ENCODE measurements at places on chromosomes 3 and 15.
A peak's percentile ranks its signal among the peaks of the same experiment; 100 is the strongest.

- no peak for DNase-seq
These were observed 120.3 kb upstream of the SLC6A11 start for GRCh38 chr3:10695595-10696285.

DNA sequence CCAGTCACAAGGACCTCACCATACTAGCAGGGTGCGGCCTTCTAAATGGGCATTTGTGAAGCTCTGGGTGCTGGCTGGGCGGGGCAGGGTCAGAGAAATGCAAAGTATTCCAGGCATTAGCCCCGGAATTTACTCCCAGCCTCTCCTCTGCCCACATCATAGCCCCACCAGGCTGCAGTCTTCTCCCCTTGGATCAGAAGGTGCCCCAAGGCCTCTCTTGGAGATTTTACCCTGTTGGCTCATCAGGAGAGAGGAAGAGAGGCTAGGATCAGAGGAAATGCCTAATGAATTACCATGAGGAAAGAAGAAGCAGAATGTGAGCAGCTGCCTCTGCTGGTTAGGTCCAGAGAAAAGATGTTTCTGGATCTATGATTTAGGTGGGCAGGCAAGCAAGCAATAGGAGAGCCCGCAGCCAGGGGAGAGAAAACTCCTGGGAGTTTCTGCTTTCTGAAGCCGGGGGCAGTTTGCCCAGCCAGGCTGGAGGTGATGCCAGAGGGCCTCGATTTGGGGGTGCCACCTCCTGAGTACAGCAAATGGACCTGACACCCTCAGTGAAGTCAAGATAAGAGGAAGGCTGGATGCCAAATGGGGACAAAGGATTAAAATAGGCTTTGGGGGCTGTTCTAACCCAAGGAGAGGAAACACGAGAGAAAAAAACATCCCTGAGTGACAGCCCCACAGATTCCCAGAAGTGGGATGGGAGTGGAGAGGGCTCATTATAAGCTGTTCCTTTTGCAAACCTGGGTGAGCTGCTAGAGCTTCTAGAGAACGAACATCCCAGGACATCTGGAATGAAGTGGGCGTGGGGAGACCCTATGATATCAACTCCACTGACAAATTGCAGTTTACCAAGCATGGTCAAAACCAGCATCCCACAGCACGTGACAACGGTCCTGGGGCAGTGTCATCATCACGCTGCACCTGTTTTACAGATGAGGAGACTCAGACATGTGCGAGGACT lies 65.4 kb downstream of the BDH1 start:
- DNase-seq, result no peak

- DNase-seq, result no peak
These were observed 60.3 kb upstream of the TRA2B start for GRCh38 chr3:185998136-185998535.

DNA sequence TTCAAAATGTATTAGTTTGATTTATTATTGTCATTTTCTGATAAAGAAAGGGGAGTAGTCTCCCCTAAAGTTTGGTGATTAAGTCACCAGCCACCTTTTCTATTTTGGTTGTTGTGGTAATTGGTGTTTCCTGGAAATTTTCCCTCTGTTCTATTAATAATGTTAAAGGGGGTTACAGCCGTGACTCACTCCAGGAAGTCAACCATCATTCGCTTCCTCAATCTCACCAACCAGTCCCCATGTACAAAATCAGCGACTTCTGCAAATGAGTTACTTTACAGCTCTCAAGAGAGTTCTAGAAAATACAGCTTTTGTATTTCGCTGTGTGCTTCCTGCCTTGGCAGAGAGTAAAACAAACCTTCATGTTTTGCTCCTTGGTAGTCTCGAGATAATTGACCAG lies 285.1 kb downstream of the LPP start:
- DNase-seq, result no peak

GRCh38 chr3:196184881-196185280 lies 26.3 kb downstream of the ZDHHC19 start:
- no peak for DNase-seq

DNA sequence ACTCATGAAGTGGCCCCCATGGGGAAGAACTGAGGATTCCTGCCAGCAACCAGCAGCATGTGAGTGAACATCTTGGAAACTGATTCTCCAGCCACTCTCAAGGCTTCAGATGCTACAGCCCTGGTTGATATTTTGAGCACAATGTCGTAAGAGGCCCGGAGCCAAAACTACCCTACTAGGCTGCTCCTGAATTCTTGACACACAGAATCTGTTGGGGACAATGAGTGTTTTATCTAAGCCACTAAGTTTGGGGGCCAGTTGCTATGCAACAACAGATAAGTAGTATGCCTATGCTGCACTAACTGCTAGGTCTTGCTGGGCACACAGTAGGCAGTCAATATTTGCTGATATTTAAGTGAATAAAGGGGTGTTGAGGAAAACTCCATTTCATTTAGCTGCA lies 89.9 kb upstream of the CHL1 start:
- DNase-seq, result no peak

- DNase-seq, result peak; percentile 74
These were observed 192.9 kb downstream of the ZBBX start for GRCh38 chr3:167187221-167187620.

DNA sequence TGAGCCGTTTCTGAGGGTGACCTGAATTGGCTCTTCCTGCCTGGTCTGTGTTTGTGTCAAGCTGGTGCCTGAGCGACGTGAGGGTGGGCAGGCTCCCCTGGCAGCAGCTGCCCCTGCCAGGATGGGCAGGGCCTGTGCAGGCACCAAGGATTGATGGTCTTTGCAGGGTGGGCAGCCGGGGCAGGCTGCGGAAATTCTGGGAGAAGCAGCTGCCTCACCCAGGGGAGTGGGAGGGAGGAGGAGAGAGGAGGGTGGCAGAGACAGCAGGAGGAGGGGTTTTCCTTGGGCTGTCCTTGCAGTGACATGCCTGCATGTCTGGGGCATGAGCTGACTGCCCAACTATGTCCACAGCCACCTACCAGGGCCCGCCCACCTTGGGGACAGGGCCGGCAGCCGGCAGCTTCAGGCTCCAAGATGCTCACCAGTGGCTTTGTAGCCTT lies 27.9 kb upstream of the SLC6A6 start:
- no peak for DNase-seq

DNA sequence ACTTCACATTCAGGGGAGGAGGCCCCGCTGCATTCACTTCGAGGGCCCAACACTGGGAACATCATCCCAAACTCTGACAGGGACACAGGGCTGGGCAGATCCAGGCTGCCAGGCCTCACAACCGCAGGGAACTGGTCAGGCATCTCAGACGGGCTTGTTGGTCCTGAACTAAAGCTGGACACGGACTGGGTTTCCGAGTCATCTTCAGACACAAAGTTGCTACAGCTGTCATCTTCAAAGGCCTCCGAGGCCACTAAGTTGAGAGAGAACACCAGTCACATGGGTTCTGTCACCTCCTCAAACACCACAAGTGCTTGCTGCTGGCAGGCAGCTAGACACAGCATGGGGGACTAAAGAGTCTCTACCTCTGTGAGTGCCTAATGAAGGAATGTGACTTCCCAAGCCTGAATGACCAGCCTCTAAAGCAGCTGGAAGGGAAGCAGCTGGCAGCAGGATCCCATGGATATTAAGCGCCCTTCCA lies 50.9 kb downstream of the CAPN7 start:
- no peak for DNase-seq

DNA sequence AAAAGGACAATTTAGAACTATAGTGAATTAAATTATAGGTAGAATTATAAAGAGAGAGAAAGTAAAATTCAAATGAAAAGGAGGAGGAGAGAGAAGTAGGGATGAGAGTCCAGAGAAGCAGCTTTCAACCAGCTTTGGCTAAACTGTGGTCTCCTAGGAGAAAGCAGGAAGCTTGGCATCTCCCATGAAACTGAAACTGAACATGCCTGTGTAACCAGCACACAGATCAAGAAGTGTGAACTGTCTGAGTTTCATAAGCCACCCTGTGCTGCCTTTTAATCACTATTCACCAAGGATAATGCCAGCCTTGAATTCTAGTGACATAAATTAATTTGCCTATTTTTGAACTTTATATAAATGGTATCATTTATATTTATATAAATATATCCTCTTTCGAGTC lies 128.5 kb downstream of the MYRIP start:
- no peak for DNase-seq

DNA sequence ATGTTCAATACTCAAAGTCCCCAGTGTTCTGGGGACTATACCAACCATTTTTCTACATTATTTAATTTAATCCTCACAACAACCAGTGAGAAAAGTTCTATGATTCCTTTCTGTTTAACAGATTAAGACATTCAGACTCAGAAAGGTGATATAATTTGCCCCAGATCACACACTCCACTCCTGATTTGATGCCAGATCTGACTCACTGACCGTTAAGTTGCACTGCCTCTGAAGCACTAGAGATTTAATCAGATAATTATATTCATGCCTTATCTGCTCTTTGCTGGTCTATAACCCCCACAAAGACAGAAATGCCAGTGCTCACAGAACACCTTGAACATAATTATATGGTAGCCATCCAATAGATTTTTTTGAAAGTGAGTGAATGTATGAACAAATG lies 501.0 kb downstream of the IGSF11 start:
- no peak for DNase-seq

DNA sequence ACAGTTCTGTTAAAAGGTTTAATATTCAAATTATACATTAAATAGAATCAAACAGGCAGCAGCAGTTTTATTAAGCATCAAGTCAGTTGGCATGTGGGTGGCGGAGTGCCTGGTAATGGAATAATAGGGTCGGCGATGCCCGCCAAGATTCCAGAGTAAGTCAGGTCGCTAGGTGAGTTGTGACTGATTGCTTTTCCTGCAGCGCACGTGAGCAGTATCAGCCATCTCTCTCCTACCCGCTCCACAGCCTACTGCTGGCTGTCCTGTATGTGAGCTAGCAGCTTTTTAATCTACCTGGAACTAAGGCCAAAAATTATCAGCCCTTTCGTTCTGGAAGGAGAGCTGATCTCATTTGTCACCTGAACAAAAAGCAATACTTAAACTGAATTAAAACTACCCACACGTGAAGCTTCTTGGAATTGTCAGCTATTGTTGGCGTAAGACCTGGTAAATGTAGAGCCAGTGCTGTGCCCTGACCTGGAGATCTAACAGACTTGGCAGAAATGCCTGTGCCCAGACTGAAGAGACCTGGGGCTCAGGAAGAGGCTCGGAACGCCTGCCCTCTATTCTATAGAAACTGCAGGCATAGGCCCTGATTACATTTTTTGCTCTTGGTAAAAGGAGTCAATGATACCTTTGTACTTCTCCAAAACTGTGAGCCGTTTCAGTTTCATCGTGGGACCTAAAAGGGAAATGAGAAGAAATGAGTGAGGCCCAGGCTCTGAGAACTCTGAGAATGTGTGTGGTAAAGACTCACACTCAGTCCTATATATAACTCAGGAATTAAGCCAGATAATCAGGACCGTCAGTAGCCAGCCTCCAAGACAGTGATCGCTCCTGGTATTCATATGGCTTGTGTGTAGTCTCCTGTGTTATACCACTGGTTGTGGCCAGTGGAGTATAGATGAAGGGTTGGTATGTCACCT lies 21.9 kb downstream of the IDH3A start:
- DNase-seq, result no peak

- peak; percentile 84 for DNase-seq
These were observed 936 bp downstream of the SIN3A start for GRCh38 chr15:75450307-75451201.

GRCh38 chr3:53802256-53802880 lies 43.9 kb downstream of the CHDH start:
- no peak for DNase-seq

GRCh38 chr15:64738226-64739095 lies 36.9 kb downstream of the RBPMS2 start:
- no peak for DNase-seq

- DNase-seq, result no peak
These were observed 2.3 kb upstream of the TMEM266 start for GRCh38 chr15:76057332-76058000.

DNA sequence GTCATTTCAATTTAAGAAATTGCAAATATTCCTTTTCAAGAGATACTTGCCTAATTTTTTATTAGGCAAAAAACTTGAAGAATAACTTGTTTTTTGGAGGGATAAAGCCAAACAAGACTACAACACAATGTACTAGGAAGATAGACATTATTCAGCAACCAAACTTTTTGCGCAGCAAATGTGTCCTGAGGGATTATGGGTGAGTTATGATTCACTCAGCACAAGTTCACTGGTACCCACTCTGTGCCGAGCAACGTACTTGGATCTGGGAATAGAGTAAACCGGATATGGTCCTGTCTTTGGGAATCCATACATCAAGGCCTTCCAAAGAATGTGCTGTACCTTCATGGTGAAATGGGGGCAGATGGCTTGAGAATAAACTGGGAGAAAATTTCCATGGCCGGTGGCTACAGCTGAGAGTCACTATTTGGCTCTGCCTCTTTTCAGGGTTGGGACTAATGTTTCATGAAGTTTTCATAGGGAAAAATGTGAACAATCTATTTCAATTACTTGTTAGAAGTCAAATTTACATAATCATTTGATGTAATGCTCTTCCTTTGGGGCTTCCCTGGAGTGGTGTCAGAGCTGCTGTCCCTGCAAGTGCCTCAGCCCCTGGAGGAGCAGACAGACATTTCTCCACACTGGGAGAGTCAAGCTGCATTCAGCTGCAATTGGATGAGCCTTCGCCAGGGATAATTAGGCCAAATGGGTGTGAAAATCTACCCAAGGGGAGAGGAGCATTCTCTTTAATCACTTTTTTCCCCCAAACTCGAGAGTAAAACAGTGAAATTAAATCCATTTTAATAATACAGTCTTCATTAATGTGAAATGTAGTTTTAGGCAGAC lies 315.2 kb downstream of the CLSTN2 start:
- DNase-seq, result no peak

GRCh38 chr3:39250116-39250747 lies 29.6 kb downstream of the CX3CR1 start:
- DNase-seq, result no peak

DNA sequence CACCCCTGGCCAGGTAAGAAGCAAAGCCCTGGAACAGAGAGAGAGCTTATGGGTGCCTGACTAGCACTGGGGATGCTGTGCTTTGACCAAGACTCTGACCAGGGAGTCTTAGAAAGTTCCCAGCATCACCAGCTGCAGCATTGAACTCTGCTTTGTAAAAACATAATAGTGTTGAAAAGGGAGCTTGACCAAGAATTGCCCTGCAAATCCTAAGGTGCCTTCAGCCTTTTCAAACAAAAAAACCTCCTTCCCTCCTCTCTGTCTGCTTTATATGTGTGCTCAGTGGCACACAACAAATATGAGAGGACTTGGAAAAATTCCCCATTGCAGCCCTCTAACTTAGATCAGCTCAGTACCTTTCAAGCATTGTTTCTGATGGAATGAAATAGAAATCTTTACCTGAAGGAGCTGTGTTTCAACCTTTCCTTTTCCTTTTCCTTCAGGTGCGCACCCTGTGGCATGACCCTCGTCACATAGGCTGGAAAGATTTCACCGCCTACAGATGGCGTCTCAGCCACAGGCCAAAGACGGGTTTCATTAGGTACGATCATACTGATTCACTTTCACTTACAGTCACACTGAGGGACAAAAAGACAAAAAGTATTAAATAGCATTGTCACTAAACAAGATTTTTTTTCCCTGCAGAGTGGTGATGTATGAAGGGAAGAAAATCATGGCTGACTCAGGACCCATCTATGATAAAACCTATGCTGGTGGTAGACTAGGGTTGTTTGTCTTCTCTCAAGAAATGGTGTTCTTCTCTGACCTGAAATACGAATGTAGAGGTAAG lies 13.0 kb downstream of the THBS1 start:
- DNase-seq, result no peak

GRCh38 chr3:124920718-124921117 lies 13.8 kb downstream of the MUC13 start:
- no peak for DNase-seq

GRCh38 chr3:149902498-149903139 lies 68.1 kb downstream of the PFN2 start:
- no peak for DNase-seq
